NCI-H2029 treated with DMSO at 0.1 percent for 48 hours (cell line): ENCODE measurements at places on chromosomes 5 and 9.

DNA sequence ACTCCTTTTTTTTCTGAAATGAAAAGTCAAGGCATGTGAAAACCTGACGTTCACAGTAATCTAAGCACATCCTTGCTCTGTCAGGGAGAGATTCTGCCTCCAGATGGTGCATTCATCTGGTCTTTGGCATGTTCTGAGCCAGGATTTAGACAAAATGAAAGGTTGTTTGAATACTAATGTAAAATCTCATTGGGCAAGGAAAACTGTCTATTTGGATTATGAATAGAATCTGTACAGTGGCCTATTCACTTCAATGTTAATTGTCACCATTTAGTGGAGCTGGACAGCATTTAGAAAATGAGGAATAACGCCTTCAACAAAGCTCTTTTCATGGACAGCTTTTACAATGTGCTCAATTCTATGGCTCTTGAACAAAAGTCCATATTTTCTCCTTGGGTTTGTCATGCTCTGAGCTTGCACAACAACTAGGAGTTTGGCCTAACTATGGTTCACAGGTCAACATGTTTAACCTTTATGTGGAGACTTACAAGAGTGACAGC is 28.9 kb downstream of the ARHGEF28 start:
- no peak for DNase-seq

DNA sequence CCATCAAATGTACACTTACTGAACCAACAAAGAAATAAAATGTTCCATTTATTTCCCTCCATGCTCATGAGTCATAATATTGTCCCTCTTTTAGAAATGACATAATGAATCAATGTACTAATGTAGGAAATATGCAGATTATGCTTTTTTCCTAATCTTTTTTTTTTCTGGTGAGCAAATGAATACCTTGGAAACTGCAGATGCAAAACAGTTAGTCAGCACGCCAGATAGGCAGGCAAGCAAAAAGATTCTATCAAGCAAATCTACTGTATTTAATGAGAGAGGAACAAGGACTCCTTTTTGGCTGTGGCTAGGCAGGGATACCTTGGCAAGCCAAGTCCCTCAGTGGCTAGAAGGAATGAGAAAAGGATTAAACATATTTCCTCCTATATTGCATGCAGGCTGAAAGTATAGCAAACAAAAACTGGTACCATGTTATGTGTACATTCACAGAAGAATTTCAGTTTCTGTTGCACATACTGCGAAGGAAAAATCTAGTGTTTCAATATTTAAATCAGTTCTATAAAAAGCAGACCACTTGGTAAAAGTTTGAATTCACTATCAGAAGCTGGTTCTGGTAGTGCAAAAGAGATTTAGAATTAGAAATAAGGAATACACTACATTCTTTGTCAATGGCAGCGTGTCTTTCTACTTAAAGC is 605.4 kb downstream of the TLE1 start:
- DNase-seq, result no peak

GRCh38 chr5:8019719-8020218 is 150.8 kb downstream of the MTRR start:
- DNase-seq, result no peak

DNA sequence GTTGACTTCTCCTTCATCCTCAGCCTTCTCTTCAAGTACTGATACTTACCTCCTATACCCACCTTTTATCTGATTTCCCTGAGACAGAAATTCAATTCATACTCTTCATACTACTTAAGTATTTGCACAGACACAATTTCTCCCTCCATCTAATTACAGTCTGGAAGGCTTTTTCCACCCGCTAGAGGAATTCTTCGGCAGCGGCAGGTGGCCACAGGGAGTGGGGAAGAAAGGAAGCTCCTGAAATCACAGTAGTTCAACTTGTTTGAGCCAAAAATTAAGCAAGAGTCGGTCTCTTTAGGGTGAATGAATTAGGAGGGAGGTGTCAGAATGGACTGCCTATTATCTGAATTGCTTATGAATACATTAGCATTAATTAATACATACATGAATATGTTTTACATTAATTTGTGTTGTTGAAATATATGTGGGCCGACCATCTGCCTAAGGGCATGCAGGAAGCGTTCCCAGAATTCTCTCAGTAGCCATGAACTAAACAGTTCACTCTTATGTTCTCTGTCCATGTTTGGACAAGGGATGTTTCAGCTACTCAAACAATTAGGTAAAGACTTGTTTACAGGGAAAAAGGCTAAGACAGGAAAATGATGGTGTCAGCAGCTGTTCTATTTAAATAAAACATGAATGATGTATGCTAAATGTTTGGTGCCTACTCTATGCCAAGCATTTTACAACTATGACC is 101.4 kb upstream of the SMARCA2 start:
- no peak for DNase-seq

- DNase-seq, result no peak
Observed at GRCh38 chr5:3853362-3853761, 257.7 kb downstream of the IRX1 start.

GRCh38 chr9:72979405-72980100 is 26.7 kb upstream of the ALDH1A1 start:
- no peak for DNase-seq

- no peak for DNase-seq
Observed at GRCh38 chr5:178683783-178684182, 46.7 kb downstream of the ZNF354A start.

DNA sequence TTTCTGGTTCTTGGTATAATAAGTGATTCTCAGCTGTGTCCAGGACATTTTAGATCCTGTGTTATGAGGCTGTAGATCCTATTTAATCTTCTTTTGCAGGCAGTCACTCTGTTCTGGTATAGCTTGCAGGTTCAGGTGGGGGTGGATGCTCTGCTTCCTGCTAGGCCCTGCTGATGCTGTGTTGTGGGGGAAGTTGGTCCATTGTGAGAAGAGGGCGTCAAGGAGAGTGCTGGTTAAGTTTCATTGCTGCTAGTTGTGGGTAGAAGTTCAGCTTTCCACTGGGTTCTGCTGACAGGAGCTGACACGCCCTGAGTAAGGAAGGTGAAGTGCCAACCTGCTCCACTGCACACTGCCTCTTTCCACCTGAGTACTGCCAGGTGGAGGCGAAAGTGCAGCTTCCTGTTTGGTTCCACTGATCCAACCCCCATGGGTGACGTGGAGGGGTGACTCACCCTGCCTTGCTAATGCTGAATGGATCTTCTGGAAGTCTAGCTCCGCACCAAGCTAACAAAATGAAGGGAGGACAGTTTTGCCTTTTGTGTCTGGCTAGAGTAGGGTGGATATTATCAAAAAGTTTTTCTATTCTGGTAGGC is 16.3 kb downstream of the NMRK1 start:
- peak; percentile 8 for DNase-seq

GRCh38 chr5:78605611-78606010 is 43.0 kb downstream of the LHFPL2 start:
- DNase-seq, result no peak

DNA sequence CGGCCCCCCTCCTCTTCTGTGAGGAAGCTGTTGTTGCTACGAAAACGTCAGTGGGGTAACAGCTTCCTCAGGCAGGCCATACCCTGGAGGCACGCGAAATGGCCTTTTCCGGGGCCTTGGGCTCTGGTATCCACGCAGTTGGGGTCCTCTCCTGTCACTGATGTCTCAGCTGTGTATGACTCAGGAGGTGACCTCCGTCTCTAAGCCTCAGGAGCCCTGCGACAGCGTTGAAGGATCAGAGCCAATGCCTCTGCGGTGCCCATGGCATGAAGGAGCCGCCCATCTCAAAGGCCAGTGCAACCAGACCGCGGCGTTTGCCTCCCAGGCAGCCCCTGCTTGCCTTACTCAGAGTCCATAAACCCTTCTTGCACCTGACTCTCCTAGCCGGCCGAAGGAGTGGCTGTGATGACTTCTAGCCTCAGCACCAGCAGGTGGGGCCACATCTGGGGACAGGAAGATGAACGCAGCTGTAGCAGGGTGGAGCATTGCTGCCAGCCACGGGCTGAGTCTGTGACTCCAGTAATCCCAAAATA is 1.0 kb upstream of the MXD3 start:
- DNase-seq, result no peak

- no peak for DNase-seq
Observed at GRCh38 chr5:137372016-137372772, 126.9 kb downstream of the SPOCK1 start.

- no peak for DNase-seq
Observed at GRCh38 chr9:34346873-34347799, 17.8 kb downstream of the NUDT2 start.

GRCh38 chr9:19408316-19408692 is 505 bp upstream of the ACER2 start:
- DNase-seq, result no peak

DNA sequence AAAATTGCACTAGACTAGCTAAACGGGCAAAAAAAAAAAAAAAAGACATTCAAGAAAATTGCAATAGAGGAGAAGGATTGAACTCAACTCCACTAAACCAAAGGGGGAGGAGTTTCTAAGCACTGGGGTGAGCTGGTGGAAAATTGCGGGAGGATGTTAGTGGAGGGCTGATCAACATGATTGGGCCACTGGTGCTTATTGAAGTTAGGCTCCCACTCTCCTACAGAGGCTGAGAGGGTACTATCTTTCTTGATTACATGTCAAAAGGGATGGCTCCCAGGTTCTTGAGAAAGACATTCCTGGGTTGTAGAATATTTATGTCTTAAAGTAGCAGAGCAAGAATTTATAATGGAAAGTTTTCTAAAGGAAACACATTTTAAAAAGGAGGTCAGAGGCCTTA is 38.0 kb downstream of the CAMK4 start:
- no peak for DNase-seq

- DNase-seq, result no peak
Observed at GRCh38 chr9:133421615-133422542, at the start of gene ADAMTS13. ADAMTS13 (plus strand) TSS chr9:133422367; CDS start chr9:133422444, 77 bp downstream.

DNA sequence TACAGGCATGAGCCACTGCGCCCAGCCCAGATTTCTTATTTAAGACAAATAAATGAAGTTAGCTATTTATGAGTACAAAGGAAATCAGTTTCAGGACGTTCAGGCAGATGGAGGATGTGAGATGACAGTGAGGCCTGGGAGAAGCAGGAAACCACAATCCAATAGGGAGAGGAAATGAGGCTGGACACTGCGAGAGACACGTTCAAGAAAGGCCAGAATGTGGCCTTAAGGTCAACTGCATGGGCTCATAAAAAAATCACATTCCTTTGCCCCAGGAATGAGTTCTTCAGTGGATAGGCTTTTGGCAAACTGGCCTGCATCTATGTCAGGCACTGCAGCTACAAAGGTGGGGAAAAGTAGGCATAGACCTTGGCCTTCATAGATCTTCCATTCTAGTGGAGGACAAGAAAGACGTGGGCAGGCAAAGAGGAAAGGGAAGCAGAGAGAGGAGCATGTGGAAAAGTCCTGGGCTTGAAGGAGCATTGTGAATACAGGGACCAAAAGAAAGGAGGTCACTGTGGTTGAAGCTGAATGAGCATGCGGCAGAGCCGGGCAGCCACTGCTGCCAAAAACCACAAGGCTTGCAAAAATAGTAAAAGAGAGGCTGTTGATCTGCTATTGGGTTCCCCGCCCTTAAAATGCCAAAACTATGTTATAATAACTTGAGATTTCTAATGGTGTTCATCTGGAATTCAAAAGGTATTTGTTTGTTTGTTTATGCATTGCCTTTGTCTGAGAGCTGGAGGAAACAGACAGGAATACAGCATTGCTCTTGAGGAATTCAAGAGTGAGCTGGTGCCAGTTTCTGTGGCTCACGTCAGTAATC is 133.0 kb downstream of the GNA14 start:
- no peak for DNase-seq

DNA sequence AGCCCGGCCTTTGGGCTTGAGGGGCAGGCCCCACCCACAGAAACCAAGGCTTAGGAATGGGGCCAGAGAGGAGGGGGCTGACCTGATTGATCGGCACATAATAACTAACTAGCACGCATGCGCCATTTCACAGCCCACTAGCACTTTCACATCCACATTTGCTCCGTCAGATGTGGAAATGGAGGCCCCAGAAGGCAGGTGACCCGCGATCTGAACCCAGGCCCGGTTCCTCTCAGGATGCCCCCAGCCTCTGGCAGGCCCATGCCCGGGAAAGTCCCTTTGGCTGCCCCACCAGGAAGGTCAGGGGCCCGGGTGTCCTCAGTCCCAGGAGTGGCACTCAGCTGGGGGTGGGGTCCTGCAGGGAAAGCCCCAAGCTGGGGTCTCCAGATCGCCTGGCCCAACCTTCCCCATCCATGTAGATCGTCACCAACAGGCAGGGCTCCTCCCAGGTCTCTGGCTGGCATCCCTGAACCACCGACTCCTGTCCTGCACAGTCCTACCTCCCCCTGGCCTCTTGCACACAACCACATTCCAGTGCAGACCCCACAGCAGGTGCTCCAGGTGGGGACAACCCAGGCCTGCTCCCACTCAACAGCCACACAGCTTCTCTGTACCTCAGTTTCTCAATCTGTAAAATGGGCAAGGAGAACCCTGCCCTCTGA is 46.7 kb downstream of the VAV2 start:
- DNase-seq, result no peak

DNA sequence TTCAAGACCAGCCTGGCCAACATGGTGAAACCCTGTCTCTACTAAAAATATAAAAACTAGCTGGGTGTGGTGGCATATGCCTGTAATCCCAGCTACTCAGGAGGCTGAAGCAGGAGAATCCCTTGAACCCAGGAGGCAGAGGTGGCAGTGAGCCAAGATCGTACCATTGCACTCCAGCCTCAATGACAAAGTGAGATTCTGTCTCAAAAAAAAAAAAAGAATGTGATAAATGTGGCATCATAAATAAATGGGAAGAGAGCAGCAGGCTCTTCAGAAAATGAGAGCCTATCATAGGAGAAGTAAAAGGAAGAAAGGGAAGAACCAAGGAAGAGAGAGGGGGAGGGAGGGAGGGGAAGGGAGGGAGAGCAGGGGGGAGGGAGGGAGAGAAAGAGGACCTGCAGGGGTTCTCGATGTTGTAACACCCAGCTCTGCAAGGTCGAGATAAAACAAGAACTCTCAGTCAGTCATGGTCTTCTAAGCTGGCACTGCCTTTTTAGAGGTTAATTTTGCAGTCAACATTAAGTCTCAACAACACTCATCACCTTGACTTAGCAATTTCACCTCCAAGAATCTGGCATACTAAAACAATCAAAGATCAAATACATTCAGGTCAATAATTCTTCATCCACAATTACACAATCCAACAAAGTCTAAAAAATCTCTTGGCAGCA is 68.7 kb upstream of the SIMC1 start:
- DNase-seq, result no peak

DNA sequence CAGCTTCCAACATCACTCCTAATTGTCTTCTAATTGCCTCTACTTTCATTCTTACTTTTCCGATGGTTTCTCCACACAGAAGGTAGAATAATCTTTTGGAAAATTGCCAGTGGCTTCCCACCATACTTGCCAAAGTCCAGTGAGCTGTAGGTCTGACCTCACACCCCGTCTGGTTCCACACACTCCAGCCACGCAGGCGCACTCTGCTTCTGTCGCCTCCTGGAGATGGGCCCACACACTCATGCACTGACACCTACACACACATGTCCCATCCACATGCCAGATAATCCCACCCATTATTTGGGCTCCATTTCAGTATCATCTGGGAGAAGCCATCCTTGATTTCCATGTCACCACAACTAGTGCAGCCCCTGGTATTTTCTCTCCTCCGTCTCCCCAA is 12.7 kb downstream of the SHC3 start:
- DNase-seq, result no peak

GRCh38 chr5:20524991-20525529 is 537.1 kb upstream of the CDH18 start:
- DNase-seq, result no peak

- DNase-seq, result no peak
Observed at GRCh38 chr5:14463629-14464028, 118.0 kb upstream of the OTULINL start.

GRCh38 chr9:97710356-97711222 is 13.4 kb upstream of the XPA start:
- peak; percentile 56 for DNase-seq
